ENCODE measurements at places on chromosomes 12 and 14.

DNA sequence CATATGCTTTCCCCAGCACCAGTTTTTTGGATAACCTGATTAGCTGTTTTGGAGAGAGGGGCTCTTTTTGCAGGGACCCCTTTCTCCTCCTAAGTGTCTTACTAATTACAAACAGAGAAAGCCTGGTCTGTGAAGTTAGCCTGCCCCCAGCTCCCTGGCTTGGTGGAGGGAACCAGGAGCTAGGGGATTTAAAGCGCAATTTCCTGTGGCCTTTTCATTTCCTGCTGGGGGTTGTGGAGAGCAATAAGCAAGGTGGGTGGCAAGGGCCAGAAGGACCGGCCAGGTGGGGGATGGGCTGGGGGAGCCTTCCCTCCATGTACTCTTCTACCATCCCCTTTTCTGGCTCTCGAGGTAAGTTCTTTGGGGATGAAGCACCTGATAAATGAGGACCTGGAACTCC lies 4.1 kb upstream of the CISTR start:
- DNase-seq = no peak

DNA sequence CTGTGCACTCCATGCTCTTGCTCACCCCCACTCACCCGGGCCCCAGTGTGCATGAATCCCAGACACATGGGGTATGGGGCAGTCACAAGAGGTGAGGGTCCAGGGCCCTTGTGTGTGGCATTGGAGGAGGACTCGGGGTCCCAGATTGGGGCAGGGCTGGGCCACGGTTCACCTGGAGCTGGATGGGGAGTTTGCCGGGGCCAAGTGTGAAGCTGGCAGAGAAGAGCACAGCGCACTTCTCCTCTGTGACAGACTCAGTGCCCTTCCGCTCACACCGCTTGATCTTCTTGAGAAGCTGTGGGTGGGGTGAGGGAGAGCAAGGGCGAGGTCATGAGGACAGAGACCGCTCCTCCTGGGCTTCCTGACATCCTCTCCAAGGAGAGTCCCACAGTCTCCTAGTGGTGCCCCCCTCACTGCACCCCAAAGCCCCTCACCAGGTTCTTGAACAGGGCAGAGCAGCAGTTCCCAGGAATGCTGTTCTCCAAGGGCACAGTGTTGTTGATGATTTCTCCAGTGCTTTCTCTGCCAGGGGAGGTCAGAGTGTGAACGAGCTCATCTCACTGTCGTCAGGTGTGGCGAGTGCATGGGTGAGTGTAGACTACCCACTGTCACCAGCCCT lies 6.8 kb downstream of the STAT6 start:
- DNase-seq = no peak

GRCh38 chr14:40004871-40005500 lies 572.8 kb upstream of the FBXO33 start:
- DNase-seq = no peak

DNA sequence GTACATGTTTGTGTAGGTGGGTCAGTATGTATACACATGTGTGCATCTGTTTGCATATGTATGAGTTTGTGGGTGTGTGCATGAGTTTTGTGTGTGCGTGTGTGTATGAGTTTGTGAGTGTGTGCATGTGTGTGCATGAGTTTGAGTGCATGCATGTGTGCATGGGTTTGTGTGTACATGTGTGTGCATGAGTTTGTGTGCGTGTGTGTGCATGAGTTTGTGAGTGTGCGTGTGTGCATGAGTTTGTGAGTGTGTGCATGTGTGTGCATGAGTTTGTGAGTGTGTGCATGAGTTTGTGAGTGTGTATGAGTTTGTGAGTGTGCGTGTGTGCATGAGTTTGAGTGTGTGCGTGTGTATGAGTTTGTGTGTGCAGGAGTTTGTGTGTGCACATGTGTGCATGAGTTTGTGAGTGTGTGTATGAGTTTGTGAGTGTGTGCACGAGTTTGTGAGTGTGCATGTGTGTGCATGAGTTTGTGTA lies 61.5 kb downstream of the FZD10 start:
- no peak for DNase-seq

GRCh38 chr14:33780035-33780434 lies 170.8 kb downstream of the EGLN3 start:
- no peak for DNase-seq

DNA sequence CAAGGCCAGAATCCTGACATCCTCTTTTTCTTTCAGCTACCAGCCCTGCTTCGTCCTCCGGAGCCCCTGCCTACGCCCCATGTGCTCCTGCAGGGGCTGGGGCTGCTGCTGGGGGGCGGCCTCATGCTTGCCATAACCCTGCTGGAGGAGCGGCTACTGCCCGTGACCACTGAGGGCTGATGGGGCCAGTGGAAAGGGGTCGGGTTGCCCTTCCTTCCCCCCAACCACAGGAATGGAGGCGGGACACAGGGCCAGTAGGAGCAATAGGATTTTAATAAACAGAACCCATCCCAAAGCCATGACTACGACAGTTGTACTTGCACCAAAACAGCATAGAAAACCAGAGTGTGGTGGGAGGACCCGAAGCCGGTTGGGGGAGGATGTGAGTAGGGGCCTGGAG lies 7.7 kb downstream of the SLC39A5 start:
- DNase-seq = no peak

DNA sequence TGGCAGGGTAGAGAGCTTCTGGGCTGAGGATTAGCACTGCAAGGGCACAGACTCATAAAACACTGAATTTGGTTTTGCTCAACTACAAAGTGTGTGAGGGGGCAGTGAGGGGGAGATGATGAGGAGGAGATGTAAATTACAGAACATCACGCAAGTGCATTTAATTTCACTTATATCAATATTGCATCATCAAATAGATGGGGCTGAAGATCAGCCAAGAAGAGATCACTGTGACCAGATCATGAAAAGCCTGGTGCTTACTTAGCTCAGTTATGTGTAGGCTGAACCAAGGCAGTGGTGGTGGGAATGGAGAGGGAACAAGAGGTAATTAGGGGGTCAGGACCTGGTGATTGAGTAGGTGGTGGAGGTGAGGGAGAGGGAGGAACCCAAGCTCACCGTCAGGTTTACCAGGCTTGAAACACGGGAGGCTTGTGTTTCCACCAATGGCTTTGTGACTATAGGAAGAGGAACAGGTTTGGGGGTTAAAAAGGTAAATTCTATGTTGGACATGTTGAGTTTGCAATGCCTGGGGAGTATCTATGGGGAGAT lies 11.3 kb downstream of the FOS start:
- DNase-seq = no peak

DNA sequence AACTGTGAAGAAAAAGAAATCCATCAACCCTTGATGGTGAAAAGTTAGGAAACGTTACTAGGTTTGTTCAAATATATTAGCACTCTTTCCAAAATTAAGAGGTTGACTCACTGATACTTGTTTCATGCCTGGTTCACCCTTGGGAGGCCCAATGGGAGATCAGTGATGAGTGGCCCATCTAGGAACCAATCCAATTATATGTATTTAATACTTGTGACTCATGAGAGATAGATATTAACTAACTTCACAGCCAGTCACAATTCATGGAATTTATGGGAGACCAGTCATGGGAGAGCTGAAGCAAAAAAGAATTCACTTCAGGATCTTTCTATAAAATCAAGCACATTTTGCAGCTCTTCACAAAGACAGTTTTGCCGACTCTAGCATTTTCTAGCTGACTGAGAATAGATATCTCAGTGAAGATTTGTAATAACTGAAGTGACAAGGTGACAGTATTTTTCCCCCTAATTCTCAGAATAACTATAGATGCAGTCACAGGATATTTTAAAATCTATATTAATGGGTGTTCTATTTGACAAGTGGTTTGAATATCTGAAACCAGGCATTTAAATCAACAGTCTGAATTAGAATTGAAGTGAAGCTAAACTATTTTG lies 230.2 kb downstream of the EPS8 start:
- no peak for DNase-seq

- no peak for DNase-seq
Measured at GRCh38 chr12:6788972-6789924, at the start of gene CD4. Gene CD4 (plus strand): TSS chr12:6789528. CDS start chr12:6800139, 10,611 bp downstream.

DNA sequence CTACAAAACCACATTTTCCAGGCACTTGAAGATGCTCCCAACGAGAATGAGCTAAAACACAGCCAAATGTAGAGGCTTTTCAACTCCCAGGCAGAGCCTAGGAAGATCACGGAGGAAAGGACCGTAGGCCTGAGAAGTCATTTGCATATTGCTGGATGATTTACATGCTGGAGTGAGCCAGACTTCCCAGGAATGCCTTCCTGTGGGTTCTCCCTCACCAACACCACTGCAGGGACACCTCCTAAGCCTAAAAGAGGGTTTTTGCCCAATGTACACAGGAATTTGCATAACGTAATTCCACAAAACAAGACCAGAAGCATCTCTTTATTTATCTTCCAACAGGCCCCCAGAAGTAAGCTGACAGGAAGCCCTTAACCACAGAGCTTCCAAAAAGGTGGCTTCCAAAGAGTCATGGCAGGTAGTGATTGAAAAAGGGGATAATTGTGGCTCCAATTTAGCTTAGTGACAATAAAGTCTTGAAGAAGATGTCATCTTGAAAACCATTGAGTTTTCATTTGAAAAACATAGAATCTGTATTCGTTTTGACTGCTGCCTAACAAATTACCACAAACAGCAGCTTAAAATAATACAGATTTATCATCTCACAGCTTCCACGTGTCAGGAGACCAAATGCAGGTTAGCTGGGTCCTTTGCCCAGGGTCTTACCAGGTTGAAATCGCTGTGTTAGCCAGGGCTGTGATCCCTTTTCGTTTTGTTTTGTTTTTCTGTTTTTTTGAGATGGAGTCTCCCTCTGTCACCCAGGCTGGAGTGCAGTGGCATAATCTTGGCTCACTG lies 116.2 kb downstream of the EGLN3 start:
- DNase-seq = no peak

DNA sequence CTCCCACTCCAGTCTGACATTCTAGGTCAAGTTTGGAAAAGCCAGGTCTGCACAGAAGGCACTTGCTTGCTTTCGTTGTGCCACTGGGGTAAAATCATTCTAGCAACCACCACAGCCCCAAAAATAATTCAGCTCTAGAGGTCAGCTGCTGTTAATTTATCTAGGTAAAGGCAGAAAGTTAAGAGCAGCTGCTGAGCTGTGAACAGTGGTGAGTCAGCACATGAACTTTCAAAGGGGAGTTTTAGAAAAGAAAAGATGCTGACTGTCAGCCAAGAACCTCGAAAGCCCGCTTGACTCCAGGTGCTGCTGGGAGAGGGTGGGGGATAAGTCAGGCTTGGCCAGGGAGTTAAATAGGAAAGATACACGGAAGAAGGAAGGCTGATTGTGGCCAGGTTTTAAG lies 12.7 kb downstream of the CCDC197 start:
- no peak for DNase-seq

DNA sequence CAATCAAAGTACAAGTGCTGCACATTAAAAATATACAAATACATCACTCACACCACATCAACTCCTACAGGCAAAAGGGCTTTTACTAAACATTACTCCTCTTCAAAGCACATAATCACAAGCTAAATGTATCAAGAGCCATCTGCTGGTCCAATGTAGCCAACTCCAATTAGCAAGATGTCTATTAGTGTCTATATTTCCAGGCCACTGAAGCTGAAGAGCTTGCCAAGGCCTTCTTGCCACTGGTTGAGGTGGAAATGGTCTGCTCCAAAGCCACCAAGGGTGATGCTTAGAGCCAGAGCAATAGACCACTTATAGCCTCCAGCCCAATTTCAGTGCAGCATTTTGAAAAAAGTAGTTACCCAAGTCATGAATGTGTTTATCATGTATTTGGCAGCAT lies 54.4 kb downstream of the RASSF9 start:
- no peak for DNase-seq
